Uterus (tissue), 4 donors: ENCODE measurements at places on chromosomes 5 and 9. TPM values are rescaled to one million over a fixed set of nuclear protein-coding genes. Genes with fewer than 3 reads are reported as not detected.

- no peaks in the 10 kb centered on the region for H3K27me3 ChIP-seq
- no peak overlapping the region for H3K4me3 ChIP-seq
- H3K4me1 ChIP-seq: no peaks in the 10 kb centered on the region
- H3K27ac ChIP-seq: no peak overlapping the region
Observed at GRCh38 chr5:124234770-124235562, 511.5 kb downstream of the ZNF608 start.

DNA sequence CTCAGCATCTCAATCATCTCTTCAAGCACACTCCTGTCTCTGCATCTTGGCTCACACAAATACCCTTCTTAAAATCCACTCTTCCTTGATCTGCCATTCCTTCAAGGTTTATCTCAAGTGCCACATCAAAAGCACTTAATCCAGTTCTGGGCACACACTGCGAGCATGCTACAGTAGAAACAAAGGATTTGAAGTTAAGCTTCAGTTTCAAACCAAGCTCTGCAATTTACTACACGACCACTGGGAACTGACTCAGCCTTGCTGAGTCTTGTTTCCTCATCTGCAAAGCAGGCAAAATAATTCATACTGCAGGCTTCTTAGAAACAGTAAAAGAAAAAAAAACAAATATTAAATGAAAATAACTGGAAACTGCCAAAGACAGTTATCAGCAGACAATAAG, 50.5 kb upstream of the CTNNAL1 start:
- no peak overlapping the region for H3K27ac ChIP-seq
- no peaks in the 10 kb centered on the region for H3K36me3 ChIP-seq
- no peaks in the 10 kb centered on the region for H3K4me1 ChIP-seq
- no peak for DNase-seq
- H3K27me3 ChIP-seq: no peaks in the 10 kb centered on the region
- H3K4me3 ChIP-seq: no peak overlapping the region

DNA sequence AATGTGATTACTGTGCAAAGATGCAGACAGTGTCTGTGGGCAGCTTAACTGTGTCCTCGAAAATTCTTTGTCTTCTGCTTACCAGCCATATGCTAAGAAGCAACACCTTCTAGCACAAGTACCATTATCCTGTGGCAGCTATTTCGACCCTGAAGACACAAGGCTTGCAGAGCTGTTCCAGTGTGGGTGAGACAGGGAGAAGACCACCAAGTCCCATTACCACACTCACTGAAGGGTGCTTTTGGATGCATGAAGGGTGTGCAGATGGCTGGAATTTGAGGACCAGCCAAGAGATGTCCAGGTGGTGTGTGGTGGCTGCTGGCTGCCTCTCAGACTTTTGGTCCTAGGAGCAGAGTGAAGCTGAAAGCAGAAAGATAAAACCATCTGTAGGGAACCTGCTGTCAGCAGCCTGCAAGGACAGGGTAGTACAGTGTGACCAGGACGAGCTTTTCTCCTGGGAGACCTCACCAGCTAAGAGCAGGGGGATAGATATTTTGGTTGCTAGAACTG, 161.8 kb downstream of the ICE1 start:
- H3K4me1 ChIP-seq: no peaks in the 10 kb centered on the region
- no peak overlapping the region for H3K27ac ChIP-seq
- H3K27me3 ChIP-seq: no peaks in the 10 kb centered on the region
- H3K4me3 ChIP-seq: no peak overlapping the region
- H3K36me3 ChIP-seq: no peaks in the 10 kb centered on the region

Gene DBH
- 1.3 TPM for total RNA-seq

Gene TAF11L5
- not detected for total RNA-seq

DNA sequence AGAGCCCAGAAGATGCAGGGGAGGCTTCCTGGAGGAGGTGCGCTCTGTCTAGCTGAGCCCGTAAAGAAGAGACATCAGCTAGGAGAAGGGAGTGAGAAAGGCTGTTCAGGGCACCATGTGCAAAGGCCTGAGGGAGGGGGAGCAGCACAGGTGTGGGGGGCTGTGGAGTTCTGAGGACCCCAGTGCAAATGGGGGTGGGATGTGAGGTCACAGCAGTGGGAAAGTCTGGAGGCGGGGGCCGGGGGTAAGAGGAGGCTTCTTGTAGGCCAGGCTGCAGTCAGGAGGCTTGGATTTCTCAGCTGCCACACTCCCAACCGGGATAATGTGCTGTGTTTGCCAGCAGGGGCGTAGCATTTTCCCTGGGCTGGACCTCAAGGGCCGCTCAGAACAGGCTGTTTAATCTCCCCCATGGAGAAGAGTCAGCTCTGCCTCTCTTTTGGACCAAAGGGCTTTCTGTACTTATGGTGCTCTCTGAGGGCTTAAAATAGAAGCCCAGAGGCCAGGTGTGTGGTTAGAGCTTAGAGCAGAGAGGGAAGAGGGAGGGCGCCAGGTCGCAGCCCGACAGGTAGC, 5.7 kb downstream of the NEURL1B start:
- H3K4me3 ChIP-seq: no peak overlapping the region
- no peaks in the 10 kb centered on the region for H3K27me3 ChIP-seq
- peak; percentile 68 for DNase-seq
- H3K27ac ChIP-seq: peak overlapping the region; percentile 64
- peaks cover 28% of the 10 kb centered on the region for H3K4me1 ChIP-seq

- no peaks in the 10 kb centered on the region for H3K4me1 ChIP-seq
- H3K4me3 ChIP-seq: no peak overlapping the region
- H3K27ac ChIP-seq: no peak overlapping the region
- no peaks in the 10 kb centered on the region for H3K27me3 ChIP-seq
- no peaks in the 10 kb centered on the region for H3K36me3 ChIP-seq
Observed at GRCh38 chr5:82018462-82018861, 46.6 kb downstream of the ATG10 start.

DNA sequence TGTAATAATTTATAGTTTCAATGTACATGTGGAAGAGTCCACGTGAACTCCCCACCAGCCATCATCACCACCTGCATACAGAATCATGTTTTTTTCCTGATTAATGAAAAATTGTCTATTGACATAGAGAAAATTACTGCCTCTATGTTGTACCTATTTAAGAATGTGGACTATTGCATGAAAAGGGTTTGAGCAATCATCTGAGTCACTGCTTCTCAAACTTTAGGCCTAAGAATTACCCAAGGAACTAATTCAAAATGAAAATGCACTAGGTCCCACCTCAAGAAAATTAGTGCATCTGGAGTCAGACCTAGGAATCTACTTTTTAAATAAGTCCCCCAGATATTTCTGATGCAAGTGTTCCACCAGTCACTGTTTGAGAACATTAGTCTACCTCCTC, 709.3 kb downstream of the MAT2B start:
- no peaks in the 10 kb centered on the region for H3K36me3 ChIP-seq
- no peaks in the 10 kb centered on the region for H3K27me3 ChIP-seq

DNA sequence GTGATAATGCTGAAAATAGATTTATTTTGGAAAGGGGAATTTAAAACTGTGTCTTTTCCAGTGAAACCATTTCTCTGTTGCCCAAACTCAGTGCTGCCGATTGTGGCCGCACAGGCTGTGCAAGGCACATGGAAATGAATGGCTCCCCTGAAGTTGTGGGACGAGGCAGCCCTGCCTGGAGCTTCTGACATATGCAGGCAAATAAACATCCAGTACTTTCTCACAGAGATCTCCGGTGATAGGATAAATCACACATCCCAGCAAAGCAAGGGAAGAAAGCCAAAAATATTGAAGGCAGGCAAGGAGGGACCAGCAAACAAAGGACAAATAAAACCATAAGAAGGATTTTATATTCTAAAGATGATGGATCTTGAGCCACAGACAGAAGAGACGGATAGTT, 464.5 kb downstream of the MTRR start:
- no peak for DNase-seq
- no peaks in the 10 kb centered on the region for H3K27me3 ChIP-seq
- H3K4me1 ChIP-seq: no peaks in the 10 kb centered on the region

DNA sequence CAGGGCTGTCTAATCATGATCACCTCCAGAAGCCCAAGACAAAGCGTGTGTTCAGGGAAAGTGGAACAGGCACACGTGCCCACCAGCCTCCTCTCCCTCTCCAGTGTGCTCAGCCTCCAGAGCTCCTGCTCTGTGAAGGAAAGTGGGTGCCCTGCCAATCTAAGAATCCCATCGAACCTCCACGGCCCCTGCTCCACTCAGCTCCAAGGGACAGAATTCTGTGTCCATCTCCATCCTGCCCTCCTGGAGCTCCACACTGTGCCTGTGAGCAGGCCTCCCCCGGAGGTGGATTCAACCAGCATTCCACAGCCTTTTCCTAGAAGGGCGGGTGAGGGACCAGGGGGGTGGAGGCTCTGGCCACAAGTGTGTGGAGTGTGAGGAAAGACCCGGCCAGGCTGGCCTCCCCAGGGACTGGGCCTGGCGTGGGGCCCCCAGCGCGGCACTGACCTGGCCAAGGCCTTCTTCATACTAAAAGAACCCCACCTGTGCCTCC, 6.0 kb downstream of the EEIG1 start:
- no peaks in the 10 kb centered on the region for H3K36me3 ChIP-seq
- peak; percentile 79 for DNase-seq
- H3K4me1 ChIP-seq: peaks cover 27% of the 10 kb centered on the region
- H3K4me3 ChIP-seq: no peak overlapping the region
- peak overlapping the region; percentile 91 for H3K27ac ChIP-seq

- peaks cover 25% of the 10 kb centered on the region for H3K4me1 ChIP-seq
- H3K27me3 ChIP-seq: no peaks in the 10 kb centered on the region
- H3K4me3 ChIP-seq: no peak overlapping the region
- H3K27ac ChIP-seq: peak overlapping the region; percentile 99
- no peaks in the 10 kb centered on the region for H3K36me3 ChIP-seq
- peak; percentile 18 for DNase-seq
Observed at GRCh38 chr9:93099551-93100275, 3.7 kb downstream of the CARD19 start.

GRCh38 chr5:1112596-1113331, 901 bp upstream of the SLC12A7 start:
- DNase-seq: no peak
- no peak overlapping the region for H3K4me3 ChIP-seq
- no peak overlapping the region for H3K27ac ChIP-seq
- peaks cover 5% of the 10 kb centered on the region for H3K4me1 ChIP-seq
- H3K36me3 ChIP-seq: no peaks in the 10 kb centered on the region

Gene C5orf58
- not detected for total RNA-seq

Gene IFNK
- total RNA-seq: not detected
